C1 segment of cervical spinal cord (tissue), 14 donors: ENCODE measurements at places on chromosomes 5 and 9.

GRCh38 chr5:56147659-56148230 lies 85.4 kb downstream of the ANKRD55 start:
- no peak for DNase-seq

DNA sequence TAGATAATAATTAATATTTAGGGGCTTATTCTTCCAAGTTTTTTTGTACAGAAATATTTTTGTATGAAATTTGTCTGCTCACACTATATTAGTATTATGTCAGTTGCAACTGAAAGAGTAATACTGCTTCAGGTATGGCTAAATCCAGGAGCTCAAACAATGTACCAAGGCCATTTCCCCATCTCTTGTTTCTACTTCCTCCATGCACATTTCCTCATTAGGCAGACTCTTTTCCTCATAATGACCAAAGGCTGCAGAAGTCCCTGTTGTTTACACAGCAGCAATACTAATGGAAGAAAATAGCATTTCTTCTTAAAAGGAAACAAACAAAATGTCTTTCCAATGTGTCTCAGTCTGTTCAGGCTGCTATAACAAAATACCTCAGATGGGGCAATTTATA lies 9.2 kb upstream of the OTULINL start:
- no peak for DNase-seq

GRCh38 chr9:99595796-99596195 lies 225.9 kb upstream of the NR4A3 start:
- no peak for DNase-seq

GRCh38 chr5:135891791-135892190 lies 3.9 kb downstream of the IL9 start:
- DNase-seq: no peak

DNA sequence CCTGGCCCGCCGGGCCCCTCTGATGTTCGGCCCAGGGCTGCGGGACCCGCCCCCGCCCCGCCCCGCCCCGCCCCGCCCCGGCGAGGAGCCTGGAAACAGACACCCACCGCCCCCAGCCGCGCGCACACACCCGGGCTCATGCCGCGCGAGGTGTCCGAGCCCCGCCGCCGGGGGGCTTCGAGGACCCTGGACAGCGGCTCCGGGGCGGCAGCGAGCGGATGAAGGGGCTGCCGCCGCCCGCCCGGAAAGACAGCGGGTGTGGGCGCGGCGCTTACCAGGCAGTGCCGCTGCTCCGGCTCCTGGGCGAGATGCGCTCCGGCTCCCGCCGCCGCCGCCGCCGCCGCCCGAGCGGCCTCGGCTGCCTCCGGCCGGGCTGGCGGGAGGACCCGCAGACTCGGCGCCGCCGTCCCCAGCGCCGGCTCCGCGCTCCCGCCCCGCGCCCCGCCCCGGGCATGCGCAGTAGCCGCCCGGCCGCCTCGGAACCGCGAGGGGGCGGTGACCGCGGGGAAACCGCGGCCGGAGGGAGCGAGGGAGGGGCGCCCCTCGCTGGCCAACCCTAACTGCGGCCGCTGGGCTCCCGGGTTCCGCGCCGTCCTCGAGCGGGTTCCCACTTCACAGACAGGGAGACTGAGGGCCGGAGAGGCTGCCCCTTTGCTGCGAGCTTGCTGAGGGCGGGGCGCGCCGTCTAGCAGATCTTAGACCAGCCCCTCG lies at the start of gene GPRIN1:
Gene GPRIN1, minus strand, starts transcription at position 433 of the 711 bp plus-strand sequence. CDS start 10,322 bp downstream, outside the sequence.
- DNase-seq: peak; percentile 12

GRCh38 chr5:93304456-93305250 lies 276.4 kb downstream of the NR2F1-AS1 start:
- DNase-seq: no peak

GRCh38 chr5:96930058-96930457 lies 5.8 kb upstream of the LNPEP start:
- no peak for DNase-seq

- no peak for DNase-seq
These were observed 88.8 kb upstream of the SH3GL2 start for GRCh38 chr9:17490110-17490509.

GRCh38 chr5:69271376-69271775 lies 36.7 kb downstream of the CDK7 start:
- no peak for DNase-seq
